ENCODE measurements at places on chromosomes 6 and 20. TPM values are rescaled to one million over a fixed set of nuclear protein-coding genes. Genes with fewer than 3 reads are reported as not detected.

- no peak for DNase-seq
These were observed 348.1 kb downstream of the CDC5L start for GRCh38 chr6:44735630-44735963.

GRCh38 chr6:134287859-134288537 lies 29.9 kb downstream of the SGK1 start:
- DNase-seq, result peak; percentile 67

DNA sequence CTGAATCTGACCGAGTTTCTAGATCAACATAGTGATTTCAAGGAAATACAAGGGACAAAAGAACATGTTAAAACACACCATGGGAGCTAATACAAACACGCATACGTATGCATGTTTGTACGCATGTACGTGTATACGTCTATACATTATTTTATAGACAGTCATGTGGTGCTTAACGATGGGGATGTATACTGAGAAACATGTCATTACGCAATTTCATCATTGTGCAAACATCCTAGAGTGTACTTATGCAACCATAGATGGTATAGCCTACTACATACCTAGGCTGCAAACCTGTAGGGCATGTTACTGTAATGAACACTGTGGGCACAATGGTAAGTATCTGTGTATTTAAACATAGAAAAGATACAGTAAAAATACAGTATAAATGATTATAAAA lies 25.0 kb upstream of the NELFCD start:
- DNase-seq, result no peak

Gene CST7
- total RNA-seq, result not detected

DNA sequence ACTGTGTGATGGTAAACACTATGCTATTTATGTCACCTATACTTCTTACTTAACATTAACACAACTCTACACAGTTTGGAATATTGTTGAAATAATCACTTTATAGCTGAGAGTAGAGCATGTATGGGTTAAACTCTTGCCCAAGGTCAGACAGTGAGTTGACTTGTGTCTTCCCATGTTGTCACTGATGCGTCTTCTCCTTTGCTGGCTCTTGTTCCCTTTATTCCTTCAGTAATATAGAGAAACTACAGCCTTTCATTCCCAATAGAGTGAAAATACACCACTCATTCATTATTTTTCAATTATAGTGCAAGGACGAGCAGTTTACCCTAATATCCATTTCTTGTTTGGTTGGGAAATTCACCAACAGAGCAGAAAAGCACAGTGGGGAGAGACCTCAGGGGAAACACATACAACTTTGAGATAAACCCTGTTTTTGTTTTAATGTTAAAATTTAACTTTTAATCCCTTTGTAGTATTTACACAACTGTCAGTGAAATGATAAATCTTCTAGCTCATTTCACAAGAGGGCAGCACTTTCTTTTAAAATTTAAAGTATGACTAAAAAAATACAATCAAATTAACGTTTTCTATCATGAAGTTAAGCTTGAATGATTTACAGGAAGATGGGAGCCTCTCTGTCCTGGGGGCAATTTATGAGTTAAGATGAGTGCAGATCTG lies 363.0 kb downstream of the UTRN start:
- DNase-seq, result no peak

Gene TFAP2D
- not detected for total RNA-seq

Gene ACOT13
- total RNA-seq, result 3.7 TPM

DNA sequence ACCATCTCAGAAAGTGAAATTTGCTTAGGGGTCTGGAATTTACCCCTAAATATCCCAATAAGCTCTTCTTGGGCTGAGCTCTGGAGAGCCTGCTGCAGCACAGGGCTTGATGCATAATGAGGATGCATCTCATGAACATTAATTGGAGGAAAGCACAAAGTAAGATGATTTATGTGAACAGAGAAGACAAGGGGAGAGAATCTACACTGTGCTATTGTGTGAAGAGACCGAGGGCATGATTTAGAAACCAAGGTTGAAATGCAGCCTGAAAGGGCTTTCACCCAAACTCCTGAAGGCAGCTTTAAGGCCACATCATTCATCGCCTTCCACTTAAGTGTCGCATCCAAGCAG lies 27.8 kb upstream of the GPR63 start:
- DNase-seq, result no peak

DNA sequence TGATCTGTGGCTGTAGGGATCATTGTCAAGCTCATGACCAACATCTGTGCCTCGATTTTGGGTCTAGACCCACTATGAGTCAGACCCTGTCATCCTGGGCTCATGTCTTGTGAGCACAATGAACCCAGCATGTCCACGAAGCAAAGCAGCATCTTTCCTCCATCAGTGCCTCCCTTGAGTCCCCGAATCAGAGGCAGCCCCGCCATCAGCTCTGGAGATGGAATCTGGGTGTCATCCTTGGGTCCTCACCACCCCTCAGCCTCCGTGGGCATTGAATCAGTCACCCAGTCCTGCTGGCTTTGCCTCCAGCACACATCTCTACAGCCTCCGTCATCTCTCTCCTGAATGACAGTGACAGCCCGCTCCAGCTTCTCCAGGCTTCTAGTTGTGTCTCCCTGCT lies 56.9 kb downstream of the CHMP4B start:
- DNase-seq, result no peak

GRCh38 chr6:101550451-101550850 lies 156.9 kb downstream of the GRIK2 start:
- DNase-seq, result no peak

Gene HRH3
- not detected for total RNA-seq

GRCh38 chr6:44256775-44257024 lies 628 bp downstream of the SLC35B2 start:
- DNase-seq, result no peak

DNA sequence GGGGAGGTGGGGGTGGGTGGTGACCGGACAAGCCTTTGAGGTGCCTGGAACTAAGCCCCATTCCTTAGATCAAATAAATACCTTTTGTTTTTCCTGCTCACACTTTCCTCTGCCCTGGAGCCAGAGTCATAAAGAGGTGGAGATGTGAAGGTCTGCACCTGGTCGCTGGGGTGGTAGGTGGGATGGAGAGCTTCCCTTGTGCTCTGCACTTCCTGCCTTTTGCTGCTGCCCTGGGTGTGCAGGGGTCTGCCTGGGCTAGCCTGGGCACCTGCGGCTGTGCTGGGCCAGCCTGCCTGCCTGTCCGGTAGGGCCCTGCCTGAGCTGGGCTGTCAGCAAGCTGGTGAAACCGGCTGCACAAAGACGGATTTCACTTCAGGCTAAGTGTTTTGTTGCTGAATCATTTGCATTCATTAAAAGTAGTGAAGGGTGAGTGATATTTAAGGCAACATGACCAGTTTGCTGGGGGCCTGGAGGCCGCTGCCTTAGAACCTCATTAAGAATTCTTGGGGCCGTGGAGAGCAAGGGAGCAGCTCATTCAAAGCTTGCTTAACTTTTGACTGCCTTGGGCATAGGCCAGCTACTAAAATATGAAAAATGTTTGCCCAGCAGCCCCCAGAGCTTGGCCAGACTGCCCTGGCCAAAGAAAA lies 20.5 kb downstream of the PTK7 start:
- DNase-seq, result peak; percentile 11

- no peak for DNase-seq
These were observed 163.8 kb upstream of the FBXL4 start for GRCh38 chr6:99111590-99111989.

GRCh38 chr20:39946053-39946810 lies 742.8 kb downstream of the MAFB start:
- no peak for DNase-seq

DNA sequence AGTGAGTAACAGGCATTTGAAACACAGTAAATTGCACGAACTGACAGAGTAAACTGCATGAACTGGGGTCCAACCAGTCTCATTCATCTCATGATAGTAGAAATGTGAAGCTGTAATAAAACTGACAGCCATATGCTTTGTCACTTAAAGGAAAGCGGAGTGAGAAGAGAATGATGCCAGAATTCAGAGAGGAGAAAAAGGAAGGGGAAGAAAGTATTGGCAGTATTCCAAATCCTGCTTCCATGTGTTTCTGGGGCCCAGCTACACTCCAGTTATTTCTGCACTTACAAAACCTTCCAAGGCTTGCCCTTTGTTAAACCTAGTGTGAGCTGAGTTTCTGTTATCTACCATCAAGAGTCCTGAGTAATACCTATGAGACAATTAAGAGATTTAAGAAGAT lies 17.2 kb downstream of the SNX14 start:
- DNase-seq, result peak; percentile 24

GRCh38 chr6:24799541-24799915 lies 811 bp upstream of the ARMH2 start:
- DNase-seq, result no peak

GRCh38 chr20:49835031-49835430 lies 22.4 kb downstream of the SLC9A8 start:
- DNase-seq, result no peak

Gene GJA10
- total RNA-seq, result not detected

GRCh38 chr6:134588267-134588666 lies 270.4 kb upstream of the SGK1 start:
- DNase-seq, result no peak

- DNase-seq, result no peak
These were observed 223.9 kb downstream of the SIM1 start for GRCh38 chr6:100240798-100241197.

GRCh38 chr6:149138699-149139294 lies 178.7 kb upstream of the TAB2 start:
- no peak for DNase-seq

DNA sequence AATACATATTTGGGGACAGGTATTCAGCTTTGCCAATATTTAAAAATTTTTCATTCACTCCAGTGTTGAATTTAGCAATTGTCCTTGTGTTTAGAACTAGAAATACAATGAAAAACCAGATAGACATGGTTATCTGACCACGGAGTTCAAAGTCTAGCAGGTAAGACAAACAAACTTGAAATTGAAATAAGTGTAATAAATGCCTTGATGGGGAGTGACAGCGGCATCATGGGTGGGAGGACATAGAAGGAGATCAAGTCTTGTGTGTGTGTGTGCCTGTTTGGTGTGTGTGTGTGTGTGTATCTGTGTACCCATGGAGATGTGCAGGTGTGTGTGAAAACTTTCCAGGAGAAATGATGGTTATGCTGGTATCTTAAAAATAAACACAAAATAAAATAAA lies 750.0 kb upstream of the CITED2 start:
- DNase-seq, result no peak

DNA sequence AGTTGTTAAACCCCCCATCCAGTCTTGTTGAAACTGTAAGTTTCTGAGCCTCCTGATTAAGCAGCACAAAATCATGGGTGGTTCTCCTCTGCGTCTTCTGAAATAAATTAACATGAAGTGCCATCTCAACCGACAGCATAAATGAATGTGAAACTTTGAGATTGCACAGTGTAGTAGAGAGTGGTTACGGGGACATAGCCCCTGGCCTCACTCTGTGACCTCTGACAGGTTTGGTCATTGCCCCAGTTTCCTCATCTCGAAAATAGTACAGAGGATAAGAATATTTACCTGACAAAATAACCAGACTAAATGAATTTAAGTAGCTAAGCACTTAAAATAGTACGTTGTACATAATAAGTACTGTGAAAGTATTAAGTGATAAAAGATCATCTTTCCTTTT lies 19.1 kb downstream of the NKX2-4 start:
- no peak for DNase-seq

GRCh38 chr20:10832141-10832540 lies 158.3 kb upstream of the JAG1 start:
- DNase-seq, result no peak

GRCh38 chr20:25276533-25277050 lies 28.7 kb downstream of the PYGB start:
- DNase-seq, result no peak

- no peak for DNase-seq
These were observed 28.4 kb upstream of the BTN3A2 start for GRCh38 chr6:26336355-26337198.

DNA sequence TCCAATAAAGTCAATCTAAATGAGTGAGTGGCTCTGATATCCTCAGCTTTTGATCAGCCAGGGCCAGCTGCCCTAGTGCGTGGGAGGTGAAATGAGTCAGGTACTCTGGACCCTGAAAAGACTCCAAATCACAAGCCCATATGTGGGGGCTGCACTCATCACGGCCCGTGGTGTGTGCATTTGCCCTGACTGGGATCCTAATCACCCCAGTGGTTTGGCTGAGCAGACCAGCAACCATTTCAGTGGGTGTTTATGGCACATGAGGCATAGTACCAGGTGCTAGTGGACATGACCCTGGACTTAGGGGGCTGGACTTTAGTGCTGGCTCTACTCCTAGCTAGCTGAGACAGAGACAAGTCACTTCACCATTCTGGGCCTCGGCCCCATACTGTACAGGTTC lies 39.4 kb downstream of the SCML4 start:
- DNase-seq, result no peak

Gene VSTM2L
- total RNA-seq, result 0.51 TPM

GRCh38 chr6:145235207-145235606 lies 500.1 kb downstream of the EPM2A start:
- no peak for DNase-seq

DNA sequence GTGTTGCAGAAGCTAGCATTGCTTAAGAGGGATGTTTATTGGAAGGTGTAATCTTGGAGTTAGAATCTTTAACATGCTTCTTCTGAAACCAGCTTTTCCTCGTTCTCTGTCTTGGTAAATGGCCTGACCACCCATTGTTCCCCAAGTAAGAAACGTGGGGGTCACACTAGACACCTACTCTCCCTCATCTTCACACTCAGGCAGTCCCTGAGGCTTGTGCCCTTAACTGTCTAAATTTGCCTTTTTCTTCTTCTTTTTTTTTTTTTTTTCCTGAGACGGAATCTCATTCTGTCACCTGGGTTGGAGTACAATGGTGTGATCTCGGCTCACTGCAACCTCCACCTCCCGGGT lies 16.2 kb upstream of the ARFGEF2 start:
- DNase-seq, result no peak

DNA sequence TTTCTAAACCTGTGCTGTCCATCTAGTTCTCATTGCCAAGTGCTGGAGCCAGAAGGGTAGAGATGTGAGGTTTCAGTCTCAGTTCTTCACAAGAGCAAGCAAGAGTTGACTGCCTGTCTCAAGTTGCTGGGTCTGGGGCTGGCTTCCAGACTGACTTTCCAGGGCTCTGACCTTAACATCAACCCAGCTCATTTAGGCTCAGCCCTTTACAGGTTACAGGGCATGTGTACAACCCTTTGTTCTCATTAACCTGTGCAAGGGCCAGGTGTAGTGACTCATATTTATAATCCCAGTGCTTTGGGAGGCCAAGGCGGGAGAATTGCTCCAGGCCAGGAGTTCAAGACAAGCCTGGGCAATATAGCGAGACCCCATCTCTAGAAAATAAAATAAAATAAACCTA lies 30.6 kb downstream of the FITM2 start:
- DNase-seq, result no peak

Gene EYA2
- total RNA-seq, result not detected

DNA sequence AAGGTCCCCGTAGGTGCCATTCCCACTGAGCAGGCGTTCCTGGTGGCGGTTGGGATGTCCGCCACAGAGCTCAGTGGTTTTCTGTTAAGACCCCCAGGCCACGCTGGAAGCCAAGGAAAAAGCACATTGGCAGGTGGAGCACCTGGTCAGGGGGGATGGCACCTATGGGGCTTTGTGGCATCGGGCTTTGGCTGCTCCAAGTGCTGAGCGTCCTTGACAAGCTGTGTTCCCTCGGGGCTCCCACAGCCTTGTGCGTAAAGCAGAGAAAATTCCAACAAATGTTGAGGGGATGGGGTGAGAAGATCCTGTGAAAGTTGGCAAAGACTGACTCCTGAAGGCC lies 135.4 kb downstream of the JPH2 start:
- DNase-seq, result no peak

Data from dermis blood vessel endothelial cell (primary cell).